ENCODE measurements at places on chromosomes 4 and X.

GRCh38 chr4:54060116-54060515, 4.3 kb downstream of the CHIC2 start:
- no peak for DNase-seq

DNA sequence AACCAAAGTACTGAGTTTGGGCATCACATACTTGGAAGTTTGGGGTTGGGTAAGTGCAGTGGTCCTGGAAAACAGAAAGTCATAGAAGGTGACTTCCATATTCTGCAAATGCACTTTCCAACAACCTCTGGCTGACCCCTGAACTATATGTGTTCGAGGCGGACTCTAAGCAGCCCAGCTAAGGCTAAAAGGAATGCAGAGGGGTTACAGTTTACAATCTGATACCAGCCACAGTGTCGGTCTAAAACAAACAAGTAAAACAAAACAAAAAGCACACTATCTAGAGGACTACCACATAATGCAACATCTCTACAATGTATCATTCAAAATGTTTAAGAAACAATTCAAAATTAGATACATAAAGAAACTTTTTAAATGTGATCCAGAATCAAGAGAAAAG, 185.6 kb downstream of the ADAMTS3 start:
- DNase-seq = no peak

DNA sequence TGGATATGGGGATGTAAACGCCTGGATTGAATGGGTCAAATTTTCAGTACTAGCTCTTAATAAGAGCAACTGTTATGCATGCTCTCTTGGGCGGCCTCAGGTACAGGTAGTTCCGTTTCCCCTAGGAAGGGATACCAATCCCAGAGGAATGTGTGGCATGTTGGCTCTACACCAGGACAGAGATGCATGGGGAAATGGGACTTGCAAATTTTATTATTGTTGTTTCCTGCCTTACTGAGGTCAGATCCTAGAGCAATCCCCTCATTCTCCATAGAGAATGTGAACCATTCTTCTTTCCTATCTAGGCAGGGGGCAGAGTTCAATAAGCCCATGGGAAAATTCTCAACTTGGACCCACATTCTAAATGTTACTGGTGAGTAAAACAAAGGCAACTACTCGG, 361.8 kb upstream of the FGF16 start:
- DNase-seq = no peak

DNA sequence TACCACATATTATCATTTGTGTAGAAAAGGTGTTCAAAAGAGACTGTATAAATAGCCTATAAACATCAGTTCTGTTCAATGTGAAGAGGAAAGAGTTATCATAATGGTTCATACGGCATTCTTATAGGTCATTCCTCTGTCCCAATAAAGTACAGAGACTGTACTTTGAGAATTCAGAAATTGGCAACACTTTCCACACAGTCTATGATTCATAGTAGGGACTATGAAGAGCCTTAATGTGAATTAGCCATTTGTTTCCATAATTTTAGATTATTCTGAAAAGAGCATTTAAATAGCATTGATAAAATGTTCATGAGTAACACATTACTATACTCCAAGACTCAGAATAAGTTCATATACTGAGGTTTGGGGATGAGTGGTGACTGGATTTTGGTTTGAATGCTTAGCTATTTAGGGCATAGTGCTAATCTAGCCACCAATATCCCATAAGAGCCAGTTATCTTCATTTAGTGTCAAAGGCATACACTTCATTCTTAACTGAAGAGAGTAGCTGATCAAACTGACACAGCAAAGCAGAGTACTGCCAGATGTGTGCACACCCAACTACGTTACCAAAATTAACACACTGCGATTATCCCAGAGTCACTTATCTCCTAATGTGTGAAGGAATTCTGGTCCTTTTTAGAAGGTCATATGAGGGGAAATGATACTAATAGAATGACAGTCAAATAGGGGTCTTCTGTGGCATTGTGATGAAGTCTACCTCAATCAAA, 10.2 kb downstream of the ANK2 start:
- DNase-seq = no peak

DNA sequence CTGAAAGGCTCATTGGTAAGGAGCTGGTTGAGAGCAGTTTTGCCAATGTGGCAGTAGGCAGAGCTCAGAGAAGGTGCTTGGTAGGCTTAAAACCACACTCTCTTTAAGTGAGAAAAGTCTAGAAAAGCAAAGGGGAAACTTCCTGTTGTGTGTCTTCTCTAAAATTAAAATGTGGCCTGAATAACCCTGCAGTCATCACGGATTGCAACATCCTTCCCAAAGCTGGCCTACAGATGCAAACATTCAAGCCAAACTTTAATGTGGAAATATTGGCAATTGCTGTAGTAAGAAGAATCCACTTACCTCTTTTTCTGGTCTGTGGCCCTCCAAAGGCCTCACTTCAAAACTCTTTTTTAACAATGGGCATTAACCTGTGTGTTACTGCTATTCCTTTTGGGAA, 348.5 kb downstream of the OPHN1 start:
- no peak for DNase-seq

Data from effector memory CD8-positive, alpha-beta T cell (primary cell).